ENCODE measurements at places on chromosomes 4 and X.

- DNase-seq = peak; percentile 19
These were observed 7.2 kb downstream of the TIMM17B start for GRCh38 chrX:48890296-48890925.

- no peak for DNase-seq
These were observed 93.4 kb upstream of the MCF2 start for GRCh38 chrX:139801397-139801813.

- no peak for DNase-seq
These were observed 63.6 kb downstream of the HADH start for GRCh38 chr4:108053251-108053711.

DNA sequence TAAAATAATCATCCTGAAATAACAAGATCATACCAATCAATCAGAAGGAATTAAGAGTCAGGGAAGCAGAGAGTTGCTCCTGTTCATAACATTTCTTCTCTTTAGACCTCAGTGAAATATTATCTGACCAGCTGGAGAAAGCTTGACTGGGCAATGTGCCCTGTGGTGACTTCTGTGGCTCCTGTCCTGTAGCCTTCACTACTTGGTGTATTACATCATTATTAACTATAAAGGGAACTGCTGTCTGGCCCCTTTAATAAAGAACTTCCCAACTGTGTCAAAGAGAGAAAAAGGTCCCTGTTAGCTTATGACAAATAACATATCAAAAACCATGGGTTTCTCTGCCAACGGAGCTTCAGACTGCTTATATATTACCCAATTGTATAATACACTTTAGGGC lies 18.0 kb downstream of the OPHN1 start:
- DNase-seq = no peak

DNA sequence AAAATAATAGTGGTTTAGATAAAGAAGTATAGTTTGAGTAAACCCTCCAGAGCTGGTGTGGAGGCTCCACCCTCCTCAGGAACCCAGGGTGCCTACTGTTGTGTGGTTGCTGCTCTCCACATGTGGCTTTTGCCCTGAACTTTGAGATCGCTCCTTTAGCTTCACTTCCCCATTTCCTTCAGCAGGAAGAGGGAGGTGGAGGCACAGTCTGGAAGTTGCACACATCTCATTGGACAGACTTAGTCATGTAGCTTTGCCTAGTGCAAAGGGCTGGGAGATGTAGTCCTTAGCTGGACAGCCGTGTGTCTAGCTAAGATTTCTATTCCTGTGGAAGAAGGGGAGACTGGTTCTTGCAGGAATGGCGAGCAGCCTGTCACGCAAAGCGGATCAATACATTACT lies 37.9 kb downstream of the RGS12 start:
- DNase-seq = no peak

DNA sequence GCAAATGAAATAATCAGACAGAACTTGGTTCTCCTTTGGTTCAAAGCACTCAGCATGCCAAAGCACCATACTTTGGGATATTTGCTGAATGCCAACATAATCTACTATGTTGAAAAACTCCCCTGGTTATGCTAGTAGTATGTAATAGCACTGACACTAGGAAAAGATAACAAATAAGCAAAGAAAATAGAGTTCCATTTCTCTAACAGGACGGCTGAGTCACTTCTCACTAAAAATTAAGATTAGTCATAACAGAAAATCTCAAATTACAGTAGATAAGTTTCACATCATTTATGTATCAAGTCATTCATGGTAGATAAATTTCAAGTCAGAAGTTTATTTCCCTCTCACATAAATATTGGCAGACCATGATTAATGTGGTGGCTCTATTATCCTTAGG lies 17.9 kb downstream of the PDHA2 start:
- DNase-seq = no peak

- no peak for DNase-seq
These were observed 1035.8 kb downstream of the ADGRL3 start for GRCh38 chr4:62235911-62236310.

DNA sequence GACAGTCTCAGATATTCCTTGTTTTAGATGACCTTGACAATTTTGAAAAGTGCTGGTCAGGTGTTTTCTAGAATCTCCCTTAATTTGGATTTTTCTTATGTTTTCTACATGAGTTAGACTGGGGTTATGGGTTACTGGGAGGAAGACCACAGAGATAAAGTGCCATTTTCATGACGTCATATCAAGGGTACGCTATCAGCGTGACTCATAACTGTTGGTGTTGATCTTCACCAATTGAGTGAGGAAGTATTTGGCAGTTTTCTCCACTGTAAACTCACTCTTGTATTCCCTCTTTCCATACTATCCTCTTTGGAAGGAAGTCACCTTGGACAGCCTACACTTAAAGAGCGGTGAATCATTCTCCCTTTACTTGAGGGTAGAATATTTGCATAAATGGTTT lies 56.9 kb downstream of the MAGEC1 start:
- DNase-seq = no peak

- DNase-seq = no peak
These were observed 135.0 kb downstream of the AMMECR1 start for GRCh38 chrX:110182865-110183264.

- DNase-seq = no peak
These were observed 4.6 kb downstream of the RTL9 start for GRCh38 chrX:110363244-110363643.

DNA sequence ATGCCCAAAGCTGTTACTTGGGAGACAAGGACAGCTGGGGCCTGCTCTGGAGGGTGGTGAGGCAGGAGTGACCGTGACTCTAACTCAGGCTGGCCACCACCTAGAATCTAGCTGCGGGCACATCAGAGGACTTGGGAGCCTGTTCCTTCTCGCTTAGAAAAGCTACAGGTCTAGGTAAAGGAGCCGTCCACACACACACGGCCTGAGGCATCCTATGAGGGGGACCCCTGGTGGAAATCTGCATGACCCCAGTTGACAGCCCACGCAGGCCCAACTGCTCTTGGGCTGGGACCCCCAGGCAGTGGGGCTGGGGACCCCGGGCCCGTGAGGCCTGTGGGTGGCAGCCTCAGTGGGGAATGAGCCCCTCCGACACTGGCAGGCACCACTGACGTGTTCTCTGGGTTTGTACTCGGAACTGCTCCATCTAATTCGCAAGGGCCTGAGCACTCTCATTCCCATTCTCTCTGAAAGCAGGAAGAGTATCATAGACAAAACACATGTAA lies 75.6 kb downstream of the ACOX3 start:
- DNase-seq = no peak

- DNase-seq = no peak
These were observed 125.1 kb downstream of the MAML3 start for GRCh38 chr4:140028676-140029517.

- no peak for DNase-seq
These were observed 145.6 kb upstream of the PCDH18 start for GRCh38 chr4:137677863-137678262.

GRCh38 chr4:152106113-152106763 lies 345.4 kb upstream of the GATB start:
- no peak for DNase-seq

DNA sequence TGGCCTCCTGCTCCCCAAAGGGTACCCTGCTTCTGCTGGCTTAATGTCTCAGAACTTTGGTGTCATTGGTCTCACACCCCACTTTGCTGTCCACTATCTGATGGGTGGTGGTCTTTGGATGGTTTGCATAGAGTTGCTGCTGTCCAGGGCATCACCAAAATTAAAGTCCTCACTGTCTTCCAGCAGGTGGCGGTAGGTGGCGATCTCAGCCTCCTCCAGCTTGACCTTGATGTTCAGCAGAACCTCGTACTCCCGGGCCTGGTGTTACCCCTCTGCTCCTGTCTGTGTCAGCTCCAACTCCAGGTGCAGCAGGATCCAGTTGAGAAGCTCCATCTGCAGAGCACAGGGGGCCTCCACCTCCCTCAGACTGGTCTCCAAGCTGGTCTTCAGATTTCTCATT lies 1169.5 kb upstream of the PABPC4L start:
- no peak for DNase-seq
